ENCODE measurements at places on chromosomes 16 and 17.

DNA sequence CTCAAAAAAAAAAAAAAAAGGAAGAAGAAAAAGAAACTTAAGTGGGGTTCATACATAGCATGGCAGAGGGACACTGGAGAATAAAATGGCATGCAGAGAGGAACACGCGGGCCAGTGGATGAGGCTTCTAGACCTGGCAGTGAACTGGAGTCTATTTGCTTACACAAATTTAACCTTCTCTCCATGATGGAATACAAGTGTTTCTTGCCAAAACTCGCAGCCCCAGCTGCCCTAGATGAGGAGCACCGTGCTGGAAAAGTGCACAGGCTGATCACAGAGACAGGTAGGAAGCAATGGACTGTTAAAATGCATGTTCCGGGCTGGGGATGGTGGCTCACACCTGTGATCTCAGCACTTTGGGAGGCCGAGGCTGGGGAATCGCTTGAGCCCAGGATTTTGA lies 9.3 kb downstream of the SSTR2 start:
- no peak for DNase-seq

DNA sequence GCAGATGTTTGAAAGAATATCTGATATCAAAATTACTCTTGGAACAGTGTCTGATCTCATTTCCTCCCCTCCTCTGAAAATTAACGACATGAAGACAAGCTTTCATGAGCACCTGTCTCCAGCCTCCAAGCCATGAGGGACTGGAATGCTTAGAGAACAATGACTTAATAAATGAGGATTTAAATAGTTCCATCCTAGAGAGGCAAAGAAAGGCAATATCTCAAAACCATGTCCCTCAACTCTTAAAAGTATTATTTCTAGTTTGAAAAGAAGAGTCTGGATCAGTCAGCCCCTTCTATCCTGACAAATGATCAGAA lies 137.5 kb downstream of the ANKFN1 start:
- DNase-seq = no peak

DNA sequence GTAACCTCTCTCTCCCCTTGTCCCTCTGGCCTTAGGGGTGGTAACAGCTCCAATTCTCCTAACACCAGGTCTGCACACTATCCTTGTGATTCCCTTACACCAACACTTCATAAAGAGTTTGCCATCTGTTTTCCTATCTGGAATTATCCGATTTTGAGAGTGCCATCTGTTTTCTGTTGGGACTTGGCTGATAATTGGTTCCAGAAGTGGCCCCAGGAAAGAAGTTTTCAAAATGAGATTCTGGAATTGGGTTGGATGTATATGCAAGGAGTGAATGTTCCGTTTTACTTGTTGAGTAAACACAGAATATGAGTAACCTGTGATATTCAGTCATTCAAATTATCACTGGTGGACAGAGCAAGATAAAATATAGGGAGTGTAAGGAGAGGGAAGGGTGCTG lies 134.1 kb upstream of the HS3ST3A1 start:
- DNase-seq = no peak

- DNase-seq = peak; percentile 23
Measured at GRCh38 chr16:49491771-49492761, 118.5 kb downstream of the C16orf78 start.

- no peak for DNase-seq
Measured at GRCh38 chr16:7482032-7482431, 149.4 kb downstream of the RBFOX1 start.

All from NCI-H146 (cell line).